ENCODE measurements at places on chromosomes 1 and 21.

DNA sequence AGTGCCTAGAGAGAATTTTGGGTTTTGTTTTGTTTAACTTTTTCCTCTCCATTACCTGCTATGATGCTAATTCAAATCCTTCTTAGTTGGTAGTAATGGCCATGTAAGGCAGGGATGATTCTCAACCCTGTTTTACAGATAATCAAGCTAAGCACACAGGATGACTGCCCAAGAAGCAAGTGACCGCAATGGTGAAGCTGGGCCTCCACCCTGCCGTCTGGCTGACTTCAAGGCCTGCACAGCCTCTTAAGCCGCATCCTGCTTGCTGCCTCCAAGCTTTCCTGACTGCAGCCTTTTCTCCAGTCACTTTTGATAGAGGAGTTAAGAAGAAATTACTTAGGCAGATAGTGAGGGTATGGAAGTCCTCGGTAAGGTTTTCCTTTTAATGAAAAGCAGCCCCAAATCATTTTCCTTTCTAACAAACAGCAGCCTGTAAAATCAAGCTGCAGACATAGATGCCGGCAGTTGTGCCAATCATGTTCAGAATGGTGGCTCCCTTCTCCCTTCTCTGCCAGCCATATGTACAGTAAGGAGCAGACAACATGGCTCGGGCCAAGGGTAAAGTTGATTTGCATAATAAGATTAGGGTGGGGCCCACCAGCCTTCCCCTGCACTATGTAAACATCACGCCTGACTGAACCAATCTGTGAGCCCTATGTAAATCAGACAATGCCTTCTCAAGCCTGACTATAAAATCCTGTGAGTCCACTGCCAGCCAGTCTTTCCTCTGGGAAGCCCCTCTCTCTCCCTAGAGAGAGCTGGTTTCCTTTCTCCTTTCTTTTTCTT, 8.8 kb upstream of the CTBS start:
- no peak for DNase-seq

GRCh38 chr1:31437433-31438037, 24.5 kb downstream of the SERINC2 start:
- DNase-seq: no peak

GRCh38 chr1:53968125-53968513, 22.0 kb downstream of the LRRC42 start:
- no peak for DNase-seq

GRCh38 chr1:236122176-236122575, 20.2 kb upstream of the GPR137B start:
- DNase-seq: no peak

GRCh38 chr1:63509718-63510117, 13.3 kb downstream of the ITGB3BP start:
- no peak for DNase-seq

- peak; percentile 57 for DNase-seq
Observed at GRCh38 chr1:225318706-225319575, 108.9 kb downstream of the LBR start.

GRCh38 chr1:233935297-233935868, 30.9 kb downstream of the SLC35F3 start:
- no peak for DNase-seq

GRCh38 chr1:207762622-207763021, 10.8 kb downstream of the CD46 start:
- no peak for DNase-seq

DNA sequence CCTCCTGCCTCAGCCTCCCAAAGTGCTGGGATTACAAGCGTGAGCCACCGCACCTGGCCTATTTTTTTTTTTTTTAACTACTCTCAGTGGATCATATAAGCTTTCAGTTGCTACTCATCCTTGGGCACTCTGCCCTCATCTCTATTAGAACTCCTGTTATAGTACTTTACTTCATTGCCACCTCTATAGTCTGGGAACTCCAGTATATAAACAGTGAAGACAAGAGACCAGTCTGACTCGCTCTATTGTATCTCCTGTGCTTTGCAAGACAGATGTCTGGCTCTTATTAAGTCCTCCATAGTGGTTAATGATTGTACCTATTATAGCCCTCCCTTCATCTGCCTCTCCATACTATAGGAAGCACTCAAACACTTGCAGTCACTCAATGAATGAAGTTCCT, 15.1 kb downstream of the KHDRBS1 start:
- DNase-seq: no peak

DNA sequence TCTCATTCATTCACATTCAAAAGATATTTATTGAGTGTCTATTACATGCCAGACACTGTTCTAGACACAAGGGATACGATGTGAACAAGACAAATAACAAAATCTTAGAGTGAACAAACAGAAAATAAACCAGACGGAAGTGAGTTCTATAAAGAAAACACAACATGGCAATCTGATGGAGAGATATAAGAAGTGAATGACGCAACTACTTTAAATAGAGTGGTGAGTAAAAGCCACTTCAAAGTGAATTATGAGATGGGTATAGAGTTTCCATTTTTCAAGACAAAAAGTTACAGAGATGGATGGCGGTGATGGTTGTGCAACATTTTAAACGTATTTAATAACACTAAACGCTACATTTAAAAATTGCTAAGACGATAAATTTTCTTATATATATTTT, 75.4 kb downstream of the CEP170 start:
- no peak for DNase-seq

GRCh38 chr1:225834417-225835329, 24.7 kb downstream of the EPHX1 start:
- DNase-seq: no peak

DNA sequence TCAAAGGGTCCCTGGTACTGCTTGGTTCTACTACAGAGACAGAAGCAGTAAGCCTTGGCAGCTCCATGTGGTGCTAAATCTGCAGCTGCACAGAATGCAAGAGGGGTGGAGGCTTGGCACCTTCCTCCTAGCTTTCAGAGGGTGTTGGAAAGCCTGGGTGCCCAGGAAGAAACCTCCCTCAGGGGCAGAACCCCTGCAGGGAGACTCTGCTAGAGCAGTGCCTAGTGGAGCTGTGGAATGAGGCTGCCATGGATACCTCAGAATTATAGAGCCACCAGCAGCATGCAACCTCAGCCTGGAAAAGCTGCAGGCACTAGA, 76.2 kb upstream of the TLR5 start:
- no peak for DNase-seq

DNA sequence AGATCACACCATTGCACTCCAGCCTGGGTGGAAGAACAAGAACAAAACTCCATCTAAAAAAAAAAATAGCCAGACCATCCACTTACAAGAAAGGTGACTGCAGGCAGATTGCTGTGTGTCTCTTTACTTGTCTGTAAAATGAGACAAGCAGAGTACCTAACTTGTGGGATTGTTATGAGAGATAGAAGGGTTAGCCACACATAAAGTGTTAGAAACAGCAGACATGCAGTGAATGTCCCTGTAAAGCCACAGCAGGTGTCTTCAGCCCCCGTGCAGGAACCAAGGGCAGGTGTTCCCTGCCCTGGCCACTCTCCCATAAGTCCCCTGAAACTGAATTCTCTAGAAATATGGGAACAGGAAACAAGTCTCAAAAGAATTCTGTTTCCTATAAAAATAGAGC, 40.8 kb upstream of the EFHD2 start:
- no peak for DNase-seq

- no peak for DNase-seq
Observed at GRCh38 chr1:243267914-243268653, 12.2 kb downstream of the SDCCAG8 start.

- DNase-seq: no peak
Observed at GRCh38 chr1:26768755-26769154, 19.0 kb upstream of the PIGV start.

DNA sequence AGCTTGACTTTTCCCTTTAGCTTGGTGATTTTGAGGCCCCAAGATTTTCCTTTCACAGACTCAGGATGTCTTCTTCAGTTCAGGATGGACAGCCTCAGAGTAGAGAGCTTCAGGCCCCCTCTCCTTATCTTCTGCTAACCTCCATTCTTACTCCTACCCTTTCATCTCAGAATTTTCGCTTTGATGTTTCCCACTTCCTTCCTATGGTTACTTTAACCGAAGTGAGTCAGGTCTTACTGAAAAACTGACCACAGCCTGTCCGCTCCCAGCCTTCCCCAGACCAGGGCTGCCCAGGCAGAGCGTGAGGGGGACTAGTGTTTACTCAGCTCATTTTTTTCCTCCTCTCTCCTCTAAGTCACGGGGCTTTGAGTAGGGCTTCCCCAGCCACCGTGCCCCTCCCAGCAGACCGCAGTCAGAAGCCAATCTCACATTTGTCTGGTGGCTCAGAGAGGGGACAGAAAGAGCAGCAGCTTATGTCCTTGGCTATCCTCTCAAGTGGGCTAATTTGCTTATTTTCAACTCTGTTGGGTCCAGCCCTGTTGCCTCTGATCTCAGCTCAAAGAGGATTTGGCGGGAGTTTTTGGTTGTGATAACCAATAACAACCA, 4.2 kb upstream of the IL19 start:
- no peak for DNase-seq

GRCh38 chr1:147541672-147542568, 619 bp downstream of the BCL9 start:
- DNase-seq: peak; percentile 51

DNA sequence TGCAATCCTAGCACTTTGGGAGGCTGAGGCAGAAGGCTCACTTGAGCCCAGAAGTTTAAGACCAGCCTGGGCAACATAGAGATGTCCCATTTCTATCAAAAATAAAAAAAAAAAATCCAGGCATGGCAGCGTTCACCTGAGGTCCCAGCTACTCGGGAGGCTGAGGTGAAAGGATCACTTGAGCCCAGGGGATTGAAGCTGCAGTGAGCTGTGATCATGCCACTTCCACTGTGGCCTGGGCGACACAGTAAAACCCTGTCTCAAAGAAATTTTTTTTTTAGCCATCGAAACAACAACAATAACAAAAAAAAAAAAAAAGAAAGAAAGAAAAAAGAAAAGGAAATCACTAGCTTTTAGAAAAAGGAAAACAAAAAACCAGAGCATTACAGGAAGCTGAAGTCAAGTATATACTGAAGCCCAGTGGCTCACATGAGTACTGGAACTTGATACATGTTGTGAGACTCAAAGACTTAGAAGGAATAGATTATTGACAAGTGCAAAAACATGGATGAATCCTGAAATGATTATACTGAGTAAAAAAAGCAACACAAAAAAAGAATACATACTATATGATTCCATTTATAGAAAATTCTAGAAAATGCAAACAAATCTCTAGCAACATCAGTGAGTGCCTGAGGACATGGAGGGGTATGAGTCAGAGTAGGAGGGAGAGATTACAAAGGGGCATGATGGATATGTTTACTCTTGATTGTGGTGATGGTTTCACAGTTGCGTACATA, 6.1 kb upstream of the RABGAP1L start:
- DNase-seq: no peak

- no peak for DNase-seq
Observed at GRCh38 chr21:38839328-38840286, 33.9 kb downstream of the ETS2 start.

- DNase-seq: no peak
Observed at GRCh38 chr1:24748191-24749121, 3.2 kb downstream of the CLIC4 start.

- no peak for DNase-seq
Observed at GRCh38 chr1:210598135-210598652, 269.5 kb downstream of the HHAT start.

- DNase-seq: no peak
Observed at GRCh38 chr1:228350831-228351781, 55.5 kb downstream of the TRIM11 start.

DNA sequence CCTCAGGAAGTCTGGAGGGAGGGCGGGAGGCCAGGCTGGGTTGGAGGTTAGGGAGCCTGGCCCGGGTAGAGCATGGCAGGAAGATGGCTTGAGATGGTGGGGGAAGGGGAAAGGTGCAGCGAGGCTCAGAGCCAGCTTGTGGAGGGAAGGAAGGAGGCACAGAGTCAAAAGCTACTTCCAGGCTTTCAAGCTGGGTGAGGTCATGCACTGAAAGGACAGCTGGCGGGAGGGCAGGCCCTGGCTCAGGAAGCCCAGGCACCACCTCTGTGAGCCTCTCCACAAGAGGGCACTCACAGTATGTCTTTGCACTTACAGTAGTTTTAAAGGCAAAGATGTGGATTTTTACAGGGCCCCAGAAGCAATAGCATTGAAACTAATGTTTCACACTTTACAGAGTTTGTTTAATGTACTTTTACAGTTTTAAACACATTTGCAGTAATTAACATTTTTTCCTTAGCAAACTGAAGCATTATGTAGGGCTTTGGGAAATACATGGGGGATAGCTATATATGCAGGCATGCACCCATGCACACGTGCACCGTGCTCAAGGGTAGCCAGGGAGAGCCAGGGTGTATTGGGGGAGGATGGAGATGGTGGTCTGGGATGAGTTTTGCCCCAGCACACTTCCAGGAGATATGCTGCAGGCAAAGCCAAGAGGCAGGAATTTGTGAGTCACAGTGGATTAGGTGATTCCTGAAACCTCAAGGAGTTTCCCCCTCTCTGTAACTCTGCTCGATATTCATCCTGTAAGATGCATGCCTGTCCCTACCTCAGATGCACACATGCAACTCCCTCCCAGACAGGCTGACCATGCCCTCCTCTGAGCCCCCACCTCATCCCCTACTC, 6.1 kb upstream of the ADAM15 start:
- peak; percentile 90 for DNase-seq

GRCh38 chr1:148162363-148162762, 10.3 kb upstream of the NBPF11 start:
- DNase-seq: no peak

- no peak for DNase-seq
Observed at GRCh38 chr1:85171721-85172120, 29.1 kb downstream of the SYDE2 start.

DNA sequence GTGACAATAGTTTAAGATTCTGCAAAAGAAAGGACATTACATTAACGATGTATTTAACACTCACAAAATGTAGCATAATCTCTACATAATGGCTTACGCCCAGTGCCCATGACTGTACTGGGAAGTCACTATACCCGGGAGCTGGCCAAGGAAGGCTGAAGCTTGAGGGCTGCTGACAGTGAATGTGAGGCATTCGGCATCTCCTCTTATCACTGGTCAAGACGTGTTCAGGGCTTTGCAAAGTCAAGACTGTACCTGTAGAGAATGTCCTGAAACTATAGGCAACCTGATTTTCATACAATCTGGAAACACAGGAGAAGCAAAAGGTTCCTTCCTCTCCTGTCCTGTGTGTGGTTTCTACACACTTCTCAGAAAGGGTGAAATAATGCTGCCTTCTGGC, 12.7 kb upstream of the IFNGR2 start:
- no peak for DNase-seq

- no peak for DNase-seq
Observed at GRCh38 chr1:199163670-199164069, 524.8 kb downstream of the PTPRC start.

DNA sequence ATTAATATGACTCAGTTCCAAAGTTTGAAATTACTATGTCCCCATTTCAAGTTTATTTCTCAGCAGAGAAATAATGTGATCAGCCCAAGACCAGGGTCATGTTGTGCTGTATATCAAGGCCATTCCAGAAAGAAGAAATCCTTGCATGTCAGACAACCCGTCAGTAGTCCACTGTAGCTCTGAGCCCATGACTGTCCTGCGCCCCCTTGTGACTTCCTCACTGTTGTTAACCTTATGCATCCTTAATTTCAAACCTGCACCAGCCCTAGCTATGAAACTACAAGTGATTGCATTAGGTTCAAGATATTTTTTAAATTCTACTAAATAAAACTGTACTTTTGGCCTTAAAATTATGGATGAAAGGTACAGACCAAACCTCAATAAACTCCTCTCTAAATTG, 133.0 kb downstream of the LRRC7 start:
- peak; percentile 55 for DNase-seq

Data from NT2/D1 (cell line).